WTC11 (cell line): ENCODE measurements at places on chromosomes 4 and X.

GRCh38 chrX:39261446-39262147 lies 460.3 kb downstream of the MID1IP1 start:
- DNase-seq = no peak

GRCh38 chr4:149223659-149224058 lies 592.0 kb downstream of the IQCM start:
- DNase-seq = no peak

- no peak for DNase-seq
Observed at GRCh38 chr4:73904491-73904890, 35.3 kb downstream of the CXCL1 start.

GRCh38 chrX:114073926-114074325 lies 510.0 kb upstream of the HTR2C start:
- DNase-seq = no peak

DNA sequence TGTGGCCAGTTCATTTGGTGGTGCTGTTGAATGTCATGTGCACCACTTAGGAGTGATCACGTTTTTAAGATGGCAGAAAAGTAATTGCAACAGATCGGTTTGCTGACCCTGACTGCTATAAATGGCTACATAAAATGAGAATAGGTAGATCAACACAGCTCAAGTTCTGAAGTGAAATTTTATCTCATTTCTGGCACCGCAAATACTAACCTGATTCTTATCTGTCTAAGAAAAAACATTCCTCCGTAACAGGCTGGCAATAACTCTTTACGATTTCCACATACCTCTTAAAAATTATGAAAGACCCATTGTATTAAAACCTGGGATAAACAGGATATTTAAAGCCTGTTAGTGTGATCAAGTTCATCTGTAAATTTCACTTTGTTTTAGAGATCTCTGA lies 387.5 kb downstream of the PDGFC start:
- DNase-seq = no peak

- no peak for DNase-seq
Observed at GRCh38 chr4:995311-996026, 2.3 kb upstream of the SLC26A1 start.

GRCh38 chr4:44415251-44415650 lies 33.4 kb downstream of the KCTD8 start:
- no peak for DNase-seq

DNA sequence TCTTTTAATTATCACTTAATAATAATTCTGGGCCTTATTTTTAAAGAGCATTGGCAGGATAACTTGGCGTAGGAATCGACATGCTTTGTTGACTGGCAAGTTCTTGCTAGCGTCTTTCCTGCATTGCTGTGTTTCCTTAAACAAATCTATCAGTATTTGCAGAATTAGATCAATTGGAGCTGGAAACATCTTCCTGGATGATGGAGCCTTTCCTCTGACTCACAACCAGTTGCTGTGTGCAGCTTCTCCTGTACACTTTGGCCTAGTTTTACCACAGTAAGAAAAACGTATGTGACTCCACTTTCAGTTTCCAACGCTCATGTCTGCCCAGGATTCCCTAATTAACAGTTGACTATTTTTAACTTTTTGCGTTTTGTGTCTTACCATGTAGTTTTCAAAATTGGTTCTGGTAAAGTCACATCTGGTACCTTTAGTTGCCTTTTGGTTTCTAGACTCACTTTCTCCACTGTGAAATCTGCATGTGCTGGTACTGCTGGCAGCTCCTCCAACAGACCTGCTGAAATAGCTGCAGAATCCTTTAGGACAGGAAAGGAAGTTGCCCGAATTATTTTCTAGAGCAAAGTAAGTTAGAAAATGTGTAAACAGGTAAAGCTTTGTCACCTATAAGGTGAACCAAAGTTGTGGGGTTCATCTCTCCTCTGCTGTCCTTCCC lies 553.2 kb upstream of the FAT1 start:
- no peak for DNase-seq

DNA sequence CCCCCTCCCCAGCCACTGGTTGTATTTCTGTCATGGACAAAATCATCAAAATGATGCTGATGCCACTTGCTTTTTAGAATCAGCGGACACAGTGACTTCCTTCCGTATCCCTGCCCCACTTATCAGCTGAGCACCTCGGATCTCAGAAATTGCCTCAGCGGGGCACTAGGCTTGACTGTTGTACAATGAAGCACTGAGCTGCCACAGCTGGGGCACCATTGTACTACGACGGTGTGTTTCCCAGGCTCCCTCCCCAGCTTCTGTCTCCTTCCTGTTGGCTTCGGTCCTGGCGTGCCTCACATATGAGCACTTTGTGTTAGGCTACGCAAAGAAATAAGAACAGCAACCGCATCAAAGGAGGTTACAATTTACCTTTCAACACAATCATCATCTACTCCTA lies 82.4 kb downstream of the F11 start:
- DNase-seq = no peak

GRCh38 chr4:117637347-117637746 lies 396.9 kb upstream of the NDST3 start:
- DNase-seq = no peak

DNA sequence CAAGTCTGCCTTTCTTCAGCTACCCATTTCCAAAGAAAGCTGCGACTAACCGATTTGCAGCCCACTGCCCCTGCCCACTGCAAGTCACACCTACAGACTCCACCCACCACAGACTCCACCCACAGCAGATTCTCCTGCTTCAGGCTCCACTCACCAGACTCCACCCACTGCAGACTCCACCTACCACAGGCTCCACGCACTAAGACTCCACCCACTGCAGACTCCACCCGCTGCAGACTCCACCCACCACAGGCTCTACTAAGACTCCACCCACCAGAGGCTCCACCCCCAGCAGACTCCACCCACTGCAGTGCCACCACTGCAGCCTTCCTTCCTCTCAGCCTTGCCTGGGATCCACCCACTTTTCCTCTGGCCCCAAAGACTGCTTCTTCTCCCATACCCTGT lies 41.3 kb downstream of the ABLIM2 start:
- DNase-seq = peak; percentile 85

DNA sequence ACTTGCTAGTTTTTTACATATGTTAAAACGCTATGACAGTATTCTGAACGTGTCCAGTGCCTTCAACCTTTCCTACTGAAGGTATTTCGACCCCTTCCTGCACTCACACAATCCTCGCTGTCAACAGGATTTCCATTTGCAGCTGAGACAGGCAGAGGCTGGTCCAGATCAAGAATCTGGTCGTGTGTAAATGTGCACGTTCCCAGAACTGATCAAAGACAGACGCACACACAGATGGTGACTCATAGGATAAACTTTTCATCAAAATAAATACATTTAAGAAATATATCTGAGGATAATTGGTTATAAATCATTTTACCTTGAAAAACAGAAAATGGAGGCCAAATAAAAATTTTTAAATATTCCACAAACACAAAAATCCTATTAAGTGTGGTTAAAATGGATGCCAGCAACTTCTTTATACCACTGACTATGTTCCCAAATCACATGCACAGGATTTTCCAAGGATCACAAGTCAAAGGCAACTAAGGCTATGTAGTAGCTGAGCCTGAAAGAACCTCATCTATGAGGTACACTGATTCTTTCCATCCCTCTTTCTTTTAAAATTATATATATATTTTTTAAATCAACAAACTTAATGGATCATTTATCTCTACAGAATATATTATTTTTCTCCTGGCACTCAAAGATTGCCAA lies 85.9 kb downstream of the RNF150 start:
- no peak for DNase-seq

DNA sequence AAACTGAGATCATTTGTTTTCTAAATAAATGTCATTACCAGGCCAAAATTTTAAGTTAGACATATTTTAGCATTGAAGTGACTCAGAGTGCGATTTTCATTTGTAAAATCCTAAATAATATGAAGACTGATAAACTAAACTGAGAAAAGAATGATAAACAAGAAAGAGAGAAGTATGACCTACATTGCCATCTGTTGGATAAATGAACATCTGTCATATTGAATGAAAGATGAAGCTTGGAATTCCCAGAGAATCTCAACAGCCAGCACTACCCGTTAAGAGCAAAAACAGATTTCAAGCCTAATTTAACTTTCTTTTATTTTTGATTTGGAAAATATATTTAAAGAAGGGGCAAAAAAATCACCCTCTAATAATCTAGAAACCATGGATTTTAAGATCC lies 591.0 kb upstream of the ATOH1 start:
- no peak for DNase-seq

DNA sequence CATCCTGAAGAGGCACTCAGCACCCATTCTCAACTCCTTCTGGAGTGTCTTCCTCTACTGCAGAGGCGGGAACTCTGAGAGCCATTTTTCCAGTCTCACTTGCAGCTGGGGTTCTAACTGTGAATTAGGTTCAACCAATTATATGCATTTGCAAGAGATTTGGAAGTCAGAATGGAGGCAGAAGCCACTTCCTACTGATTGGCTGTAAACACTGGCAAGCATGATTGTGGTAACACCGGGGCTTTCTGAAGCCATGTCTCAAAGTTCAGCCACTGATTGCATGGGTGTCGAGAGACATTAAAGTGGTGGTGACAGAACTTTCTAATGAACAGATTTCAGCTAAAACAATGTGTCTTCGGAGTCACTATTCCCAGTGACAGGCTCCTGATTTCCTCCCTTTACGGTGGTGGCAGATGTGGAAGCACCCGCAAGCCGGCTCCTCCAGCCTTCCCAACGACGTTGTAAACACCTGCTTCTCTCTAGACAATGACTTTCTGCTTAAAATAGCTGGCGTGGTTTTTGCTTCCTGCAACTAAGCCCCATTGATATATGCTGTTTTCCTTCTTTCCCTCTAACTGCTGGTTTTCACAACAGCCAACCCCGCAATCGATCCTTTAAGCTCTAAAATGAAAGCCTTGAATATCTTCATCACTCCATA lies 92.0 kb downstream of the IRF2 start:
- no peak for DNase-seq

GRCh38 chrX:35919536-35920309 lies at the start of gene CFAP47:
Gene CFAP47 (plus strand): TSS chrX:35919734. CDS start chrX:35919800, 66 bp downstream.
- peak; percentile 64 for DNase-seq

DNA sequence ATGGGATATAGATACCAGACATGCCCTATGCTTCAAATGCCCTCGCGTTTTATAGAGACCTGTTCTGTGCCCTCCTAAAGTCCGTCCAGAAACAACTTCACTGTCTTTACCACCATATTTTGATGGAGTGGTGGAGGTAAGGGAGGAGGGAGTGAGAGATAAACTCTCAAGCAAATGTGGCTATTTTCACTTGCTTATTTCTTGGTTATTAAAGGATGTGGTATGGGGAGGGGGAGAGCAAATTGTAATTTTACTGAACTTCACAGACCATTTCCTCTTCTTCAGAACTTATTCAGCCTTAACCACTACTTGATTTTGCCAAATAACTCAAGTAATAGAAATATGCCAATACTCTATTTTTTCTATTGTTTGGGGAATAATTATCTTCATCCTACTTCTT lies 31.5 kb downstream of the GPR174 start:
- no peak for DNase-seq

GRCh38 chrX:140053846-140054245 lies 88.5 kb upstream of the CXorf66 start:
- DNase-seq = peak; percentile 16

GRCh38 chrX:119194621-119195020 lies 41.5 kb upstream of the PGRMC1 start:
- no peak for DNase-seq

DNA sequence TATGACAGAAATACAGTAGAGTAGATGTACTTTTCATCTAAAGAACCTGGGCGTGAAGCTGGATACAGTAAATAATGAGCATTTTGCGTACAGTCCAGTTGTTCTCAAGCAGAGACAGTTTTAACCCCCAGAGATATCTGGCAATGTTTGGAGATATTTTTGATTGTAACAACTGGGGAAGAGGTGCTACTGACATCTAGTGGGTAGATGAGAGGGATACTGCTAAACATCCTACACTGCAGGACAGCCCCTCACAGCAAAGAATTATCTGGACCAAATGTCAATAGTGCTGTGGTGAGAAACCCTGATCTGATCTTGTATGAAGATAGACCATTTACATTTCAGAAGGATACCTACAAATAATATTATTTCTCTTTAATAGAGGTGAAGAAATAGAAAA lies 200.2 kb upstream of the FAM47A start:
- DNase-seq = no peak

GRCh38 chr4:98939438-98939837 lies 10.5 kb upstream of the EIF4E start:
- DNase-seq = no peak

DNA sequence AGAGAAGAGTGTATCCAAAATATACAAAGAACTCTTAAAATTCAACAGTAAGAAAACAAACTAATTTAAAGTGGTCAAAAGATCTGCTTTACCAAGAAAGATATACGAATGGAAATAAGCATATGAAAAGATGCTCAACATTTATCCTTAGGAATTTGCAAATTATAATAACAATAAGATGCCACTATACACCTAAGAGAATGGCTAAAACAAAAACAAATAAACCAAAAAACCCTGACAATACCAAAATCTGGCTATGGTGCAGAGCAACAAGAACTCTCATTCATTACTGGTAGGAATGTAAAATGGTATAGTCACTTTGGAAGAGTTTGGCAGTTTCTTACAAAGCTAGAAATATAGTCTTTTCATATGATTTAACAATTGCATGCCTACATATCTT lies 545.7 kb upstream of the AGA start:
- DNase-seq = no peak

DNA sequence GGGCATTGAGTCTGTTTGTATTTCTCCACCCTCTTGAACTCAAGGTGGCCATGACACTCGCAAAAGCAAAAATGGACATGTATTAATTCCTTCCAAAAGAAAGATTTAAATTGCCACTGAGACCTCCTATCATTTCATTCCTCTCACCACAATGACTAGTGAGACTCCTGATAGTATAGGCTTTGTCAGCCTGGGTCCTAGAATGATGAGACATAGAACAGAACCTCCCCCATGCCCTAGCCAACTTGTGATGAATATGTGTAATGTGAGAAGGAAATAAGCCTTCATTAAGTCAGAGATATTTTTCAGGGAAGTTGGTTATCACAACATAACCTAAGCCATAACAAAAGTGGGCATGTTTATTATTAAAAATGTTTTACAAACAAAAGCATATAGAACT lies 62.5 kb downstream of the ASB9 start:
- no peak for DNase-seq

DNA sequence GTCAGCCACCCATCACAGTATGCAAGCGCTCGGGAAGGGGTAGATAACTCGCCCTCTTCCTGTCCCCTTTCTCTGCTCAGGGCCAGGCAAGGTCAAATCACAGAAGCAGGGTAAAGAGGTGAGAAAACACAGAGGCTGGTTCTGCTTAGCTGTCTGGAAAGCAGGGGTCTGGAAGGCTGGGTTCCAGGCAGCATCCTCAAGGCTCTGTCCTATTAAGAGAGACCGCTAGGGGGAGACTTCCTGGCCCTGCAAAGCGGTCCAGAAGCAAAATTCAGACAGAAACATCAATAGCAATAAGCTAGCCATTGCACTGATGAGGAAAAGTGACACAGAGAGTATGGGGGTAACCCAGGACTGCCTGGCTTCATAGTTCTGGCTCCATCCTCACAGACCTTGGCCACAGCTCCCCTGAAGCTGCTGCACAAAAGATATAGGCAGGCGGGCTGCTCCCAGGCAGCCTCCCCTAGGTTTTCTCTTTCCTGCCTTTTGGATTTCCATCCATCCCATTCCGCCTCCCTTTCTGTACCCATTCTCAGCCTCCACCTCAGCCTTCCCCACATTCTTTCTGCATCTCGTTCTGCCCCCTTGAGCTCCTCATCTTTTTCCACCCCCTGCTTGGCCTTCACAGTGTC lies 308.5 kb downstream of the EVC2 start:
- DNase-seq = peak; percentile 42

GRCh38 chrX:130212371-130212770 lies 40.6 kb downstream of the RAB33A start:
- DNase-seq = no peak
